ENCODE measurements at places on chromosomes 1 and 21. TPM values are rescaled to one million over a fixed set of nuclear protein-coding genes. Genes with fewer than 3 reads are reported as not detected.

The CCDC27 gene
- not detected for total RNA-seq

The PTPRC gene
- 65.8 TPM for total RNA-seq

The HHIPL2 gene
- total RNA-seq: not detected

The S100A7A gene
- total RNA-seq: not detected

The VHLL gene
- total RNA-seq: not detected

The PPIAL4G gene
- total RNA-seq: not detected

The PADI1 gene
- not detected for total RNA-seq

The SPATA46 gene
- total RNA-seq: not detected

The MOB3C gene
- 44.6 TPM for total RNA-seq

The CHRM3 gene
- 0.29 TPM for total RNA-seq

The TRPM2 gene
- total RNA-seq: 12.0 TPM

The CAMTA1 gene
- total RNA-seq: 51.8 TPM

The SPRR2G gene
- not detected for total RNA-seq

The NAV1 gene
- 133 TPM for total RNA-seq

The RAB3B gene
- total RNA-seq: not detected

The KLHDC7A gene
- 0.93 TPM for total RNA-seq

The TMEM51 gene
- 4.3 TPM for total RNA-seq

The C1orf185 gene
- not detected for total RNA-seq

The NEGR1 gene
- 34.7 TPM for total RNA-seq

The APOBEC4 gene
- not detected for total RNA-seq

The PGLYRP4 gene
- total RNA-seq: not detected

The CNN3 gene
- 242 TPM for total RNA-seq

The MCOLN3 gene
- 3.8 TPM for total RNA-seq
